ENCODE measurements at places on chromosomes 7 and 10.

- DNase-seq, result no peak
Measured at GRCh38 chr7:143460271-143460979, 17.2 kb downstream of the TAS2R60 start.

GRCh38 chr10:11095374-11095801, 77.7 kb downstream of the CELF2 start:
- no peak for DNase-seq

DNA sequence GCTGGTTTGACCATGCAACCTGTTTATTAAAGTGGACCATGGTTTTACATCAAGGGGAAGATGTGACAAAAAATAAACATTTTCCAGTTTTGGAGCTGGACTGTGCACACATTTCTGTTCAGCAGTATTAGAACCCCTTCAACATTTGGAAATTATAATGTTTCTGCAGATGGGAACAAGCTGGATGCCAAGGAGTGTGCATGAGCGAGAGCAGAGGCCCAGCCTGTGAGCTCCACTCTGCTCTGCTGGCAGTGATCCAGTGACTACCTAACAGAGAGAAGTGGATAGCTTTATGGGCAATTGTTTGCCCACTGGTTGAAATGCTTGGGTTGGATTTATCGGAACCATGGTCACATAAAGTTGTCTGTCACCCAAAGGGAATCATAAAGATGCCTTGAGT, 456.7 kb downstream of the NRG3 start:
- no peak for DNase-seq

DNA sequence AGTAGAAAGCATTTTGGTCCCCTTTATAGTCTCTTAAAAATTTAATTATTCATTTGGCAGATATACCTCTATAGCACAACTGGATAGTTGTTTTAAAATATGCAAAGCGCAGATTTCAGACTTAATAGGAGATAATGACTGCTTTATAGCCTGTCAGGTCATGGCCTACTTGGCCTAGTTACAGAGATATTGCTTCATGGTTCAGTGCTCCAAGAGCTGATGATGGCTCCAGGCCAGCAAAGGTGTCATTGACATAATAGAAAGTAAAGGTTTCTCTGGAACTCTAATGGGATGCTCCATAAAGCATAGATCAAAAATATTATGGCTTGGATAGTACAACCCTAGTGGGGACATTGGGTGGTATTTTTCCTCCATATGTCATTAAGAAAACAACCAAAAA, 285.7 kb downstream of the NXPH1 start:
- DNase-seq, result no peak

GRCh38 chr10:132537684-132538001, at the start of gene INPP5A:
TSS of gene INPP5A (plus strand) at chr10:132537787. CDS start at chr10:132538097, 310 bp downstream.
- DNase-seq, result no peak
